Anterior cingulate cortex (tissue), 58 donors: ENCODE measurements at places on chromosomes 7 and 10.

DNA sequence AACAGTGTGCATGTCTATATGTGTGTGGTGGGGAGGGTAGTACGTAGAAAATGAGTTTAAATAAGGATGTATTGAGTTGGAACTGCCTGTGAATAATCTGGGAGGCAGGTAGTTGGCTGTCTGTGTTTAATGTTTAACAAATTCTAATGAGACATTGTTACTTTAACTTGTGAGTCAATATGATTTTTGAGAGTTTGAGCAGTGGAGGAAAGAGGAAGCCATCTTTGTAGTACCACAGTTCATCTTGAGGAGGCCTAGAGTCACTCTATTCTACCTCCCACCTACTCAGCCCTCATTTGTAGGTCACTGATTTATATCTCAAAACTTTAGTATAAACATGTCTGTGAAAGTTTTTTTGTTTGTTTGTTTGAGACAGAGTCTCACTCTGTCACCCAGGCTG is 129.9 kb upstream of the ITGB1 start:
- no peak for DNase-seq

DNA sequence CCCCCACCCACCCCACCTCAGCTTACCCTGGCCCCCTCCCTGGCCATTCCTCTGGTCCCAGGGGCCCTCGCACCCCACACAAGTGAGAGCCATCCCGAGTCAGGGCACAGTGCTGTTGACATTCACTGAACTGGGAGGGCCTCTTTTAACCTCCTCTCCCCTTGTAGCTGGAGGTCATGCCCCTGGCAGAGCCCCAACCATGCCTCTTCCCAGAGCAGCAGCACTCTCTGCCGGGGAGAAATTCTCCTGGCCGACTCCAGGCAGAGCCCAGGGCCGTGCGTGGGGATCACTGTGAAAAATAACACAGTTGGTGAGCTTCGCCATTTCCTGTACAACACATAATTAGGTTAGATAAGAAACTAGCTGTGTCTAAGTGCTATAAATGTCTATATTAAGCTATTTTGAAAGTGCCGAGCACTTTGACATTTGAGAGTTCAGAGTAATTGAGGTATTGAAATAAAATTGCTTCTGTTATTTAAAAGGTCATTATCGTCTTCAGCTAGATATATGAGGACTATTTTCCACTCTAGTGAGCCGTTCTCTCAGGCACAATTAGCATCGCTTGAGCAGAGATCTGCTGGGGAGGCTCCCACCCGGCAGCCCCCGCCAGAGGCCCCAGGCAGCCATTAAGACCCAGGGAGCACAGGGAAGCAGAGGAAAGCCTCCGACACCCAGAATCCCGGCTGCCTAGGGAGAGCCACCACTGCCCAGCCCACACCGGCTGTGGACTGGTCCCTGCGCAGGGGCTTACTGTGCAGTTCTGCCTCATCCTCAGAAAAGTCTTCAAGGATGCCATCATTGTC is 62.4 kb upstream of the LRRC18 start:
- DNase-seq = no peak

DNA sequence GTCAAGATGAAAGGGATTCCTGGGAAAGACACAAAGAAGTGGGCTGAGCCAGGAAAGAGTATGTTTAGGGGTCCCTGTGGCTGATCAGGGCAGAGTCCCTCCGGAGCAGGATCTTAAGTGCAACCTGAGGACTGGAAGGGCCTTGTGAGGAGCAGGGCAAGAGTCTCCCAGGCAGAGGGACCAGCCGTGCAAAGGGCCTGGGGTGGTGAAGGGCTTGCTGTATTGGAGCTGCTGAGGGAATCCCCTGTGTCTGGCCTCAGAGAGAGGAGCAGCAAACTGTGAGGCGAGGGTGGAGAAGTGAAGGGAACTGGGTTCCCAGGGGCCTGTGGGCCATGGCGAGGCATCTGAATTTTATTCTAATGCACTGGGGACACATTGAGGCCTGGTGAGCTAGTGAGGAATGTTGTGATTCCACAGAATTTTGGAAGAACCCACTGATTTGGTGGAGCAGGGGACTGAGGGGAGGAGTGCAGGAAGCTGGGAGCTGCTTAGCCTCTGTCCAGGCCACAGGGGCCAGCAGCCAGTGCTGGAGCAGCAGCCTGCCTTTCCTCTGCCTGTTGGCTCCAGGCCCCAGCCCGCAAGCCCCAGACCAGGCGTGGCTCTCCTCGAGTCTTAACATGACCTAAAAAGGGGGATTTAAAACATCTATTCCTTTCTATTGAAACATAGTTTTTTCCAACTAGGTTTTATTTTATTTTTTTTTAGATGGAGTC is 138.4 kb upstream of the IGFBP3 start:
- no peak for DNase-seq

- no peak for DNase-seq
Observed at GRCh38 chr7:2853147-2853546, 9.0 kb upstream of the GNA12 start.

DNA sequence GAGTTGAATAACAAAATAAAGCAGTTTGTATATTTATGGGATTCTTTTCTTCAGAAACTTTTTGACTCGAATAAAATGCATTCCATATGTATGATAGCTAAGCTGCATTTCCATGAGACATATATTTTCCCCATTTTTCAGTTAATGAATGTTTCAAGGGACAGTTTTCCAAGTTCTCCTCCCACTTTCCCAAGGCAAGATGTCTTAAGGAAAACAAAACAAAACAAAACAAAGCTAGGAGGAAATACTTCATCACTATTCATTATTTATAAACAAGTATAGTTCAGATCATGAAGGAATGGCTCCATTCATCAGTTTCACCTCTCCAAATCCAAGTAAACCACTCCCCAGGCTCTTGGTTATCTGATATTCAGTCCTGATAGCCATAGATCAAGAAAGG is 261.0 kb downstream of the WDR11 start:
- no peak for DNase-seq

DNA sequence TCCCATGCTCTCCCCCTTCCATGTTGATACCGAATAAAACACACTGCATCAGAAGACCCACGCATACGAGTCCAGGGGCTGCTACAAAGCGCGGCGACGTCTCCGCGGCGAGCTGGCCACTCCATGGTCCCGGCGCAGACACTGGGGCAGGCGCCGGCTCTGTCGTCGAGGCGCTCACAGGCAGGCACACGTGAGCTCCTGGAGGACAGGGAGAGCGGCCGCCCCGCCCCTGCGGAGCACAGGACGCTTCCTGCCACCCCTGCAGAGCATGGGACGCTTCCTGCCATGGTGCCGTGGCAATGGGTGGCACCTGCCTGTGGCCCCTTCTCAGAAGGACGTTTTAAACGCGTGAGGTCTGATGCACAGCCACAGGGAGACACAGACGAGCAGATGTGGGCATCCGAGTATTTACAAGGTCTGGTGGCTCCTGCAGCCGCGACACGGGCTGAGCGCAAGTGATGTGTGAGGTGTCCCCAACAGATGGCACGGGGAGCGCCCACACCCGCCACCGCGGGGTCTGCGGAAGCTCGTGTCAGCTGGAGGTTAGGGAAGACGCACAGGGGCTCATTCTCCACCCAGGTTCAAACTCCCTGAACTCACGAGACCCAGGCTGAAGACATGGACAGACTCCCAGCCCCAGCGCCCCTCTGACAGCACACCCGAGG is 21.4 kb upstream of the GPR146 start:
- DNase-seq = no peak
